ENCODE measurements at places on chromosomes 16 and 17.

GRCh38 chr16:75576384-75576811 is 10.2 kb downstream of the GABARAPL2 start:
- DNase-seq = no peak

DNA sequence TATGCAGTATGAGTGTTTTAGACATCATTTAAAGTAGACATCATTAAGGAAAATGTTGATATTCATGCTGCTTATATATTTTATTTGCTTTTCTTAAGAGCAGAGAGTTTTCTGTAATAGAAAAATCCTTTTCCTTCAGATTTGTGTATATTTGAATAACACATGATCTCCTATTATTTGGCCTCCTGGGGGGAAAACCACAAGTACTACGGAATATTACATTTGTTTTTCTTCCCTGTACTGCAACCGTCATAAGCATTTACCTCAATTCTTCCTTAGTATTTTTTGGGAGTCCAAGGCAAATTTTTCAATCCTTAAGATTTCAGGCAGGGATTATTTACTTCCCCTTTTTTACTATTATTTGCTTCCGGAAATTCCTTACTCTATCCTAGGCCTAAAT is 6.0 kb downstream of the RSPRY1 start:
- DNase-seq = no peak

- DNase-seq = no peak
These were observed 4.9 kb downstream of the MYH1 start for GRCh38 chr17:10513299-10514067.

DNA sequence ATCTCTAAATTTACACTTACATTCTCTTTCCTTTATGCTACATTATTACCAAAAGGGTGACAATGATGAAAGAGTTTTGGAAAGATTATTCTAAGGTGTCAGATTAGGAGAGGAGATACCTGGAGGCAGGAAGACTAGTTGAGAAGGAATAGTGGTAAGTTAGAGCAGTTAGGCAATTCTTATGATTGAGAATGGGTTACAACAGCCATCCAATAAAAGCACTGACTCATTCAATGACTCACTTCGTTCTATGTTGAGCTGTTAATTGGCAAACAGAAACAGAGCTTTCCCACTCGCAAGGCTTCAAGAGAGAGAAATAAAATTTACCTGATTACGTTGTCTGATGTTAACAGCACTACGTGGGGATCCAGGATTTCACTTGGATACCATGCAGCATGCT is 5.8 kb downstream of the NUP88 start:
- peak; percentile 66 for DNase-seq

- no peak for DNase-seq
These were observed 115.8 kb upstream of the CRHR1 start for GRCh38 chr17:45668316-45668715.

DNA sequence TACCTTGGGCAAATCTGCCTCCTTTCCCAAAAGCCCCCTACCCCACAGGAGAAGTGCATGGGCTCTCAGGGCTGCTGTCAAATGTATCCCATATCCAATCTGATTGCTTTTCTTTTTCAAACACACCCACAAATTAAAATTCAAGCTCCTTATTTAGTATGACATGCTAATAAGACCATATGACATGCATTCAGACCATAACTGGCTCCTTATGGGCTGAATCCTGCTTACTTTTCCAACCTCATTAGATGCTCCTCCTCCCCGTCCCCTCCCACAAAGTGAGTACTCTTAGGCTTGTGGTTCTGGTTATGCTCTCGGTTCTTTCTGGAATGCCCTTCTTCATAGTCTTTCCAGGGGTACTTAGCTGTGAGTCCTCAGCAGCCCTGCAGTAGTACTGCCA is 59.0 kb upstream of the TOM1L1 start:
- no peak for DNase-seq

GRCh38 chr17:47239967-47240651 is 13.5 kb upstream of the ITGB3 start:
- DNase-seq = peak; percentile 74

DNA sequence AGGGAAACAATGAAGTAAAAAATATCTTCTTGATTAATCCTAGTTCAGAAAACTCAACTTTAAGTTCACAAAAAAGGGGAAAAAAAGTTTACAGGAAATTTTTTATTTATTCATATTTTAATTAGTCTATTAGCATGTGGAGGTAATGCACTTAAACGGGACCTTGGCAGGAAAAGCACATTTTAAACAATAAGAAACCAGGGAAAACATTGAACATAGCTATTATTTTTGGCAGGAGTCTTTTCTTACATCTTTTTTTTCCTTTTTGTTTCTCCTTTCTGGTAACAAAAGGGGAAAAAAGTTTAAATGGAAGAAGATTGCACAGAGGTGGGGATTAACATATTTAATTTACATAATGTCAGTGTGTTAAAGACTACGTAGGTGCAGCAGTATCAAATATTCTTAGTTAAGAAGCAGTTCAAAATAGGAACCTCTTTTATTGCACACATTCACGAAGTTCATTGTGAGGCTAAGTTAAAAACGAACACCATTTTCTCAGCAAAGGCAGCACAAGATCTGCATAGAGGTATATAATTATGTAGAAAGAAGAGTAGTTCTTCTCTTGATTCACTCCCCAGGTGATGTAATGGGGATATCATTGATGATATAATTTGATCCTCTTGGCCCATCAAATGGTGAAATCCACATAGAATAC is 940.5 kb downstream of the CDH11 start:
- DNase-seq = no peak

GRCh38 chr16:66484453-66485213 is 57.5 kb downstream of the BEAN1 start:
- no peak for DNase-seq

DNA sequence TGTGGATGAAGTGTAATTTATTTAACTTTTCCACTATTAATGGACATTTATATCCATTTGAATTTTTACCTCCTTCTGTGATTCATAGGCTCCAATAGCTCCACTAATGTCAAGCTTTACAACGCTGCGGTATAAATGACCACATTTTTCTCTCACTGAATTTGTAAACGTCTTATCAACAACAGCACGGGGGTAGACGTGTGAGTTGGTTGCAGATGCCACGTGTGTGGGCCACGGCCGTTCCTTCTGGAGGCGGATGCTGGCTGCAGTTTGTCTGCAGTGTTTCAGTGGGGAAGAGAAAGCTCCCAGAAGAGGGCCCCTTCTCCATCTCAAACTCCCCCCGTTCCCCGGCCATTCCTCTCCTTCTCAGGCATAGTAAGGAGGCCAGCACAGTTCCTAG is 68.2 kb upstream of the XYLT1 start:
- DNase-seq = no peak

- DNase-seq = no peak
These were observed 22.2 kb upstream of the NFATC3 start for GRCh38 chr16:68062910-68063393.

- no peak for DNase-seq
These were observed 157.4 kb upstream of the NOG start for GRCh38 chr17:56436142-56436541.

GRCh38 chr16:78705694-78706093 is 606.2 kb downstream of the WWOX start:
- no peak for DNase-seq

DNA sequence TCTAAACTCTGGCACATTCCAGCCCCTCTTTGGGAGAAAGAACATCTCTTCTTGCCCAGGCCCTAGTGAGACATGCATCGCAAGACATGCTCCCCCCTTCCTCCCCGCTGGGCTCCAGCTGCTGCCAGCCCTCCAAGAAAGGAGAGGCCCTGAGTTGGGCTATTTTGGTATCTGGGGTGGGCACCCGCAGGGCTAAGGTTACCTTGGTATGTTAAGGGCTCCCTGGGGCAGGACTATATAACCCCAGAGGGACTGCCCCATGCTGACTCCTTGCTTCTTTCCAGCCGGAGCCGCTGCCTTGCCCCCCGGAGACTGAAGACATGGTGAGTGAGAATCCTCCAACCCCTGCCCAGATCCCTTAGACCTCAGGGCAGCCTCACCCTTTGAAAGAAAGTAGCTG is at the start of gene MYL11:
MYL11 (plus strand) TSS at position 265 of the 400 bp plus-strand sequence; CDS start at position 321, 56 bp downstream.
- DNase-seq = no peak

DNA sequence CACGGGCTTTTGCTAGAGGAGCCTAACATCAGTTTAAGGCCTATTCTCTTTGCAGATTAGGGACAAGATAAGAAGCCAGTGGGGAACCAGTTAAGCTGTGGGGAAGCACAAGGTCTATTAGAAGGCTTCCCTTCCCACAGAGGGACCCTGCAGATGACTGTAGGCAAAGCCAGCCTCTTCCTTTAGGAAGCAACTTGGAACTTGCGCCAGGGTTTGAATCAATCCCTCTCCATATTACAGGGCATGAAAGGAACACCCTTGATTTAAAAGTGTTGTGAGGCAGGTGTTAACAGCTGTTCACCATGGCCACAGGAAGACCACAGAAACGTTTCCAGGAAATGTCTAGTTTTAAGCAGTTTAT is 77.3 kb downstream of the RPTOR start:
- DNase-seq = no peak

DNA sequence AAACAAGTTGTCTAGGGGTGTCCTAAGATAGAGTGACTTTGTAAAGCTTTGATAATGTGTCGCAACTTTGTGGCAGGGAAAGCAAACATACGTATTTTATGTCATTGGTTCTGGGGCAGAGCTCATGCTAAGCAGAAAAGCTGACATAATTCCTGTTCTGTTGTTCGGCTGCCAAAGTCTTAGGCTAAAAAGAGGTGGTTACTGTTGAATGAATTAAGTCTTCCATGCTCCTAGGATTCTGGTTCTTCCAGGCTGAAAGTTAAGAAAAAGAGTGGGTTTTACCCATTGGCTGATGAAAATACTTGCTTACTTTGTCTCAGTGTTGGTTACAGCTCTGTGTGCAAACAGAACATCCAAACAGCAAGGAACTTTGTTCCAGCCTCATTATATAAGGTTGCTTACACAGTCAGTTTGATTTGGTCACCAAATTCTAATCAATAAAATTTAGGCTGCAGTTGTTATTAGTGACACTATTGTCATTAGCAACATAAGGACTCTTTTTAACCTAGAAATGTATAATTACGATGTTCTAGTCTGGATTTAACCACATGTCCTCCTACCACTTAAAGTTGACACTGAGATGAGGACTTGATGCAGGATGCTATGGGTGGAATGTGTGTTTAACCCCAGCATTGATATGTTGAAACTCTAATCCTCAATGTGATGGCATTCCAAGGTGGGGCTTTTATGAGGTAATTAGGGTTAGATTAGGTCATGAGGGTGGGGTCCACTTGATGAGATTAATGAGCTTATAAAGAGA is 114.0 kb upstream of the GOT2 start:
- DNase-seq = no peak

- no peak for DNase-seq
These were observed 801 bp upstream of the OR4D2 start for GRCh38 chr17:58165981-58166380.

DNA sequence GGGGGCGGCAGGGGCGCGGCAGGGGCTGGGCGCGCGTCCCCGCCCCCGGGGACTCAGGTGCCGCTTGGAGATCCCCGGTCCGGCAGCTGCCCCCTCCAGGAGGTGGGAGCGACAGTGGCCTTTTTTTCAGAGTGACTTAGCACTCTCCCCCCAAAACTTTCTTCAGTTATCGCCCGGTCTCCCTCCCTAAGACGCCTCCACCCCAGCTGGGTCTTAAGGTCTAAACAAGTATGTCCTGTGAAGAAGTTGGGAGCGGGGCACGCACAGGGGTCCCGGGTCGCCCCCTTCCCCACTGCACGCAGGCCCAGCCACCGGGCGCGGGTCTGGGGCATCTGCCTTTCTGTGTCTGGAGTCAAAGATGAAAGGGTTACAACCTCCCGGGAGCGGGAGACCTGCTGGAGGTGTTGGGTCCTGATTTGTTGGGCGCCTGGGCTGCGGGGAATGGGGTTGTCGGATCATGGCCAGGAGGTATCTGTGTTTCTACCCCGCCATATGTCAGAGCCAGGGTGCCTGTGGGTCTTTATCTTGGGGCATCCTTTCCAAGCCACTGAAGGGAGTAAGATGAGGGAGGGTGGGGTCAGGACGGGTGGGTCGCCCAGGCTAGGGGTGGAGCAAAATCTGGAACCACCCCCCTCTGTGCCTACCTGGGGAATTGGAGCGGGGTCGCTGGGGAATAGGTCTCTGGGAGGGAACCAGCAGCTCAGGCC is 757 bp downstream of the FMNL1 start:
- no peak for DNase-seq

GRCh38 chr17:27550974-27551505 is 79.9 kb upstream of the LGALS9 start:
- DNase-seq = no peak

GRCh38 chr16:54359081-54359480 is 72.5 kb upstream of the IRX3 start:
- DNase-seq = no peak

DNA sequence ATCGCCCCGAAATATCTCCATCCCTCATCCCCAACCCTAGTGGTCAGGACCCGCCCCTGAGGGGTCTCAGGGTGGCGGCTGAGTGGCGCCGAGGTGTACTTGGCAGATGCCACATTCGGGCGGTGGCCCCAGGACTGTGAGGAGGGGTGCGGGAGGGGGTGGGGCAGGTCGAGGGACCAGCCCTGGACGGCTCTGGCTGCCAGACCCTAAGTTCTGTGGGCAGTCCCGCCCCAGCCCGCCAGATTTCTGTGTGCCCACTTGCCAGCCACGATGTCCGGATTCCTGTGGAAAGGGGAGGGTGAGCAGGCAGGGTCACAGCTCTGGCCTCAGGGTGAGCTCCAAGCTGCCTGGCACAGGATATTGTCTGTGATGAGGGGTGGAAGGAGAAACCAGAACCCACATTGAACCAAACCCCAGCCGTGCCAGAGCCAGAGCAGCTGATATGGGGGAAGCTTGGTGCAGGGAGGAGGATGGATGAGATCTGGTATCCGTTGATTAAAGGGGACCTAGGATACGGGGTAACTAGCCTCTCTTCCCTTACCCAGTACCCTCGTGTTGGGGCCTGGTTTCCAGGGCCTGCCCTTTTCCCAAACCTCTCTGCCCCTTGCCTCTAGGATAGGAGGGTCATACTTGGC is 1.1 kb upstream of the CHAD start:
- no peak for DNase-seq

- no peak for DNase-seq
These were observed 39.7 kb downstream of the PSME3IP1 start for GRCh38 chr16:57146040-57146647.

GRCh38 chr17:59561042-59561441 is 4.4 kb upstream of the DHX40 start:
- no peak for DNase-seq

DNA sequence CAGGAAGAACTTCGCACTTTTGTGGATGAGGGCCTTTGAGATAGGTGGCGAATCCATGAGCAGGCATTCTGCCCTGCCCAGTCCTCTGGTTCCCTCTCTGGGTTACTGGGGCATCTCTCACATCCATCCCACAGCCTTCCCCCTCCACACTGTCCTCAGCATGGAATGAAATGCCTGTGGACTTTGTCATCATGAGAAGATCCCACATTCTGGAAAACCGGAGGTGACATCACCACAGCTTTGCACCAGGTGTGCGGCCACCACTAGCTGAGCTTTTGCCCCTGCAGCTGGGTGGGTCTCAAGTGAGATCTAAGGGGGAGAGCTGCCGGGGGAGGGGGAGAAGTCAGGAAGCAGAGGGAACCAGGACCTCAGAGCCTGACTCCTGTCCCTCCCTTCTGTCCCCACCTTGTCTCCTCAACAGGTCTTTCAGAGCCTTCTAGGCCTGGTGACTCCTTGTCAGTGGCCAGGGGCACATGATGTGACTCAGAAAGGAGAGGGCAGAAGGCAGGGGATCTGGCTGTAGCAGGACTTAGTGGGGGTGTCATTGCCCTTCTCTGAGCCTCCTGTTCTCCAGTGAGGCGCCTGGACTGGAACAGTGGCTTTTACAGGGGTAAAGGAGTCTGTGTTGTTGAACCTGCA is 40.0 kb upstream of the DLX4 start:
- no peak for DNase-seq

Data from fibroblast of skin of left biceps (primary cell).